ENCODE measurements at places on chromosomes 7 and 10.

DNA sequence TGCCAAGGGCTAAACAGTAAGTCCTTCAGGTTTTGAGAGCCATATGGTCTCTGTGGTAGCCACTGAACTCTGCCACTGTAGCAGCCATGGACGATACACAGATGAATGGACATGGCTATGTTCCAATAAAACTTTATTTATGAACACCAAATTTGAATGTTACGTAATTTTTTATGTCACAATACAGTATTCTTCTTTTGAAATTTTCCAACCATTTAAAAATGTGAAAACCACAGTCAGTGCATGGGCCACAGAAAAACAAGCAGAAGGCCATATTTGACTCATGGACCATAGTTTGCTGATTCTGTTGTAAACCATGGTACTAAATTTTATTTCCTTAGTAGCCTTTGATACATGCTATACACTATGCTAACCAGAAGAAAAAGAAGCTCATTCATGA lies 361.8 kb downstream of the MAGI2 start:
- peak; percentile 24 for DNase-seq

- DNase-seq = no peak
Measured at GRCh38 chr10:97571622-97572021, 957 bp upstream of the ANKRD2 start.

GRCh38 chr10:131808370-131808930 lies 92.4 kb upstream of the PPP2R2D start:
- DNase-seq = no peak

DNA sequence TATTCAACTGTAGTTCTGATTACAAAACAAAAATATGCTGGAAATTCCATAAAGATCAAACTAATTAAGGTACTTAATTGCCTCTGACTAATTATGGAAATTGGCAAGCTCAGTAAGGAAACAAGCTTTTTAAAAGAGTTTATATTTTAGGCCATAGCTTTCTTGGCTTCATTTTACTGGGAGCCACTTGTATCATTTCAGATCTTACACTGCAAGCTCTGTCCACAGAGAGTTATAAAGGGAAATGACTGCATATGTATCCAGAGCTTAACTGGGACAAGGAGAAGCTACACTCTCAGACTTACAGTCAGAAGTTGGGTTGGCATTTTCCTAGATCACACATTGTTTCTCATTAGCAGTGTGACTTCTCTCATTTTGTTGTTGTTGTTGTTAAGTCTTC lies 92.4 kb downstream of the LRRN3 start:
- DNase-seq = no peak

GRCh38 chr10:77993620-77994019 lies 35.7 kb downstream of the POLR3A start:
- no peak for DNase-seq

DNA sequence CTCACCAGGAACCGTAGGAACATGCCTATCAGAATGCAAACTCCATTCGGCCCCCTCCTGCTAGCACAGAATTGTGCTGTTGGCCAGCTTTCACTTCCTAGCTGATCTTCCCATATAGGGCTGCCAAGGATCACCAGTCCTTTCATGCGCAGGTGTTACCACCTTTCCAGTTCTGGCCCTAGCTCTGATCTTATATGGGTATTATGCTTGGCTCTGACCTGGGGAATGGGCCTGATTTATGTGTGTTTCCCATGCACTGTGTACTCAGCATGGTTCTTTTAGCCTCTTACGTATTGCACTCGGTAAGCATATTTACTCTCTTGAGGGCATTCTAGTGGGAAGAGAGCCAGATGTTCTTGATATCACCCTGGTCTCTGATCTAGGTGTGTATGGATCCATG lies 11.1 kb downstream of the SLC35G1 start:
- DNase-seq = no peak

GRCh38 chr7:111112439-111112838 lies 21.5 kb downstream of the LRRN3 start:
- peak; percentile 18 for DNase-seq

GRCh38 chr7:28530175-28530802 lies 118.0 kb downstream of the CREB5 start:
- no peak for DNase-seq

DNA sequence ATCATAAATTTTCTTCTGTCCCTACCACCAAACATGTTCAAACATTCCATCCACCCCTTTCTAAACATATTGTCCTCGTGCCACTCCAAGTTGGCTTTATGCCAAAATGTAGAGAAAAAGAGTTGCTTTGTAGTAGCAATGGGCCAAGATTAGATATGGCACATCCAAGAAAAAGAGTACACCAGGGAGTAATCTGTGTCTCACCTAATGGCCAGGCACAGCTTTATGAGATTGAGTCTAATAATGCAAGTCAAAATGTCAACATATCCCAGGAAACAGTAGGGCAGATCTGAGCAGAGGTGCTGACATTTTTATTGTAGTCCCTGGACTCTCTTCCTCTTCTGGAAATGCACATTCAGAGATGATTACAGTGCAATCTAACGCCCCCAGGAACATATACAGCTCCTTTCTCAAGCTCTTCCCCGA lies 5.7 kb upstream of the OR6V1 start:
- DNase-seq = no peak

- DNase-seq = peak; percentile 98
Measured at GRCh38 chr10:59336632-59337031, 25.7 kb downstream of the FAM13C start.

- DNase-seq = no peak
Measured at GRCh38 chr10:1824928-1825327, 87.6 kb upstream of the ADARB2 start.

DNA sequence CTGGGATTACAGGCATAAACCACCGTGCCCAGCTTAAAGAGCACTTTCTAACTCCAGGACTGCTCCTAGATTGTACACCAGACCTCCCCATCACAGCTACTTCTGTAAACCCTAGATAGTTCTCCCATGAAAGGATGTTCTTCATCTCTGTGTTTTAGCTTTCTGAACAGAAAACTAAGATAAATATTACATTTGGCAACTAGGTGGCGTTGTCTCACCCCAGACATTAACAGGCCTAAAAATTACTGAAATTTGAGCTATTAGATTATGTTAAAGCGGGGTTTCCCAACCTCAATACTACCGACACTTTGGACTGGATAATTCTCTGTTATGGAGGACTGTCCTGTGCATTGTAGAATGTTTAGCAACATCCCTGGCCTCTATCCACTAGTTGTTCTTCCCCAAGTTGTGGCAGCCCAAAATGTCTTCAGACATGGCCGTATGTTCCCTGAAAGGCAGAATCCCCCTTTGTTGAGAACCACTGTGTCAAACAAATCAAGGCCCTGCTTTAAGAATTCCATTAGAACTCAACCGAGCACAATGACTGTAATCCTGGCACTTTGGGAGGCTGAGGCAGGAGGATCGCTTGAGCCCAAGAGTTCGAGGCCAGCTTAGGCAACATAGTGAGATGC lies 19.1 kb downstream of the ATOH7 start:
- DNase-seq = peak; percentile 43

DNA sequence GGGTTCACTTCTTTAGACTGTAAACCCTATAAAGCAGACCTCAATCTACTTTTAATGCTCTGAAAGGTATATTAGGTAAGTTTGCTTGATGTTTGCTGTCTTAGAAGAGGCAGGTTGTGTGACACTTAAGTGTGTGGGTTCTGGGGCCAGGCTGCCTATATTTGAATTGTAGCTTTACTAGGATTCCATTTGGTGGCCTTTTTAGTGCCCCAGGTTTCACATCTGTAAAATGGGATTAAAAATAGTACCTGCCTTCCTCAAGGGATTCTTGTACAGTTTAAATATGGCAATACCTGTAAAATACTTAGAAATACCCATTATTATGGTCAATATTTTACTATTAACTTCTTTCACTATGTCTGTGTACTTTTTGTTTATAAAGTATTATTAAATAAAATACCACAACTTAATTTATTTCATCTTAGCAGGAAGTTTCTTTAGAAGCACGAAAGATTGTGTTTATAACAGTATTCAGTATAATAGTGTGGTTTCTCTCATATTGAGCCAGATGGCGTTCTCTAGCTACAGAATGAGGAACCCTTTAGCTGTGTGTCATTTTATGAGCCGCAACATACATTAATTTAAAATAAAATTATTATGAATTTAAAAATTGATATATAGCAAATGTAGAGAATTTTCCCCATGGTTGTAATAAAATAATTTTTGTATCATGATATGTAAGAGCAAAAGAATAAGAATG lies 94.2 kb downstream of the CDK14 start:
- no peak for DNase-seq

DNA sequence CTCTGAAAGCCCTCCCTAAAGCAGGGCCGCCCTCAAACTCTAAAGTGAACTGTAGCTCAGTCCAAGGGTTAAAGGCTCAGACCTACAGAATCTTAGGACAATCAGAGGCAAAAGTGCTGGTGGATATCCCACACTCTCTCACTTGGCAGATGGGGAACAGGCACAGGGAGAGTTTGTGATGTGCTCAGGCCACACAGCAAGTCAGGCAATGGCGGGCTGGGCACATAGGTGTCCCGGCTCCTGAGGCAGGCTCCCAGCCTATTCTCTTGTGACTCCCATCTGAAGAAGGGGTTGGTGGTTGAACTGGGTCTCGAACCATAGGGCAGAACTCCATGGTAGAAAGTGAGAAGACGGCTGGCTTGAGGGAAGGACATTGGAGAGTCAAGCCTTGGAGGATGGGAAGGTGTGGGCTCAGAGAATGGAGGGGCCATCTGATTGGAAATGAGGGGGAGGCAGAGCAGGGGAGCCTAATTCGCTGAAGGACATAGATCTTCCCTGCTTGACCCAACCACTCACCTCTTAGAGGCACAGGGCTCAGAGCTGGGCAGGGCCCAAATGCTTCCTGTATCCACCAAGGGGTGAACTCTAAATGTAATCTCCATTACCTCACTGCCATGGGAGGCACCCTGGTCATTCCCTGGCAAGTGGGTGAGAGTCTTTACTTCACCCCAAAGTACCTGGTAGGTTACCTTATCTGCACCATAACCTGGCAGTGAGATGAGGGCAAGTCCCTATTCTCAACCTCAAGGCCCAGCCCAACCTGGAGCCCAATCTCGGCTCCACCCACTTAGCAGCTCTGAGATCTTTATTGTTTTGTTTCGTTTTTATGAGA lies 4.9 kb upstream of the ZMIZ1 start:
- no peak for DNase-seq

DNA sequence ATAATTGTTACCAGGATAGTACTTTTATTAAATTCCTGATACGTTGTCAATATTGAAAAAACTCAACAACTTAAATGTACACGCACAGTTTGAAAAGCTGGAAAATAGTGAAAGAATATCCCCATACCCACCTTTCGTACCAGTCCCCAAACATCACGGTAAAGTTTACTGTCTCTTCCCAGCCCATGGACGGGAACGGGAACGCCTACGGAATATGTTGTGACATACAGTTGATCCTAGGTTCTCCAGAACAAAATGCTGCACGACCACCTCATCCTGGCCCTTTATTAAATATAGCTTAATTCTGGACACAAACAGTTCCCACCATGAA lies 527 bp upstream of the BCAP29 start:
- DNase-seq = no peak

- no peak for DNase-seq
Measured at GRCh38 chr7:109898-110556, 82.3 kb upstream of the FAM20C start.

DNA sequence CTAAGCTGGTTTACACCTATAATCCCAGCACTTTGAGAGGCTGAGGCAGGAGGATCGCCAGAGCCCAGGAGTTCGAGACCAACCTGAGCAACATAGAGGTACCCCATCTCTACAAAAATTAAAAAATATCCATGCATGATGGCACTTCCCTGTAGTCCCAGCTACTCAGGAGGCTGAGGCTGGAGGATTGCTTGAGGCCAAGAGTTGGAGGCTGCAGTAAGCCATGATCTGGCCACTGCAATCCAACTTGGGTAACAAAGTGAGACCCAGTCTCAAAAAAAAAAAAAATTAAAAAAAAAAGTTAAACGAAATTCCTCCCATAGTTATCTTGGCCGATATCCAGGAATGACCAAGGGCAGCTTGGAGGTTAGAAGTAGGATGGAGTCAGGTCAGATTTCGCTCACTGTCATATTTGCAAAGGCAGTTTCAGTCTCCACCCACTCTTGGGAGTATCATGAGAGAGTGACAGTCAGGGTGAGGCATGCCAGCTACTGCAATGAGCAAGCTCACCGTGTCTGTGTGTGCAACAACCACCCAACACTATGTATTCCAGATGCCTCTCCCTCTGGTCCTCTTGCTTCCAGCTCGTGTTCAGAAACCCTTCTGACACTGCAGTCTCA lies 6.0 kb upstream of the ZDHHC4 start:
- DNase-seq = no peak

DNA sequence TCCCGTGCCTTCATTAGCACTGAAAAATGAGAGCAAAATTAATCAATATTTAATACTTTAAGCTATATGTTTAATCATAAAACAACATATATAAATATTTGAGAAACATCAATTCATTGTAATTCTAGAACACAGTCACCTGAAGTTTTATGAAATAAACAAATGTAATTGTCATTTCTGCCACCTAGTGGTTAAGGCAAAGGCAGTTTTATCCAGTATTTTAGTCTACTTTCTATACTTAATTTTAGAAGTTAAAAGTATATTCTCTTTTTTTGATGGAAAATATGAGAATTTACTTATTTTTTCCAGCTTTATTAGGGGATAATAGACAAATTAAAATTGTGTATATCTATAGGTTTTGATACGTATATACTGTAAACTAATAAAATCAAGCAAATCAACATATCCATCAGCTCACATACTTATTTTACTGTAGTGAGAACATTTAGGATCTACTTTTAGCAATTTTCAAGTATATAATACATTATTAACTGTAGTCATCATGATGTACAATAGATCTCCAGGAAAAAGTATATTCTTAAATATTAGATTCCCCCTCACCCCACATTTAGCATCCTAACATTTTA lies 16.9 kb downstream of the PCGF6 start:
- peak; percentile 9 for DNase-seq

- peak; percentile 14 for DNase-seq
Measured at GRCh38 chr10:18505456-18506118, 145.8 kb downstream of the NSUN6 start.

DNA sequence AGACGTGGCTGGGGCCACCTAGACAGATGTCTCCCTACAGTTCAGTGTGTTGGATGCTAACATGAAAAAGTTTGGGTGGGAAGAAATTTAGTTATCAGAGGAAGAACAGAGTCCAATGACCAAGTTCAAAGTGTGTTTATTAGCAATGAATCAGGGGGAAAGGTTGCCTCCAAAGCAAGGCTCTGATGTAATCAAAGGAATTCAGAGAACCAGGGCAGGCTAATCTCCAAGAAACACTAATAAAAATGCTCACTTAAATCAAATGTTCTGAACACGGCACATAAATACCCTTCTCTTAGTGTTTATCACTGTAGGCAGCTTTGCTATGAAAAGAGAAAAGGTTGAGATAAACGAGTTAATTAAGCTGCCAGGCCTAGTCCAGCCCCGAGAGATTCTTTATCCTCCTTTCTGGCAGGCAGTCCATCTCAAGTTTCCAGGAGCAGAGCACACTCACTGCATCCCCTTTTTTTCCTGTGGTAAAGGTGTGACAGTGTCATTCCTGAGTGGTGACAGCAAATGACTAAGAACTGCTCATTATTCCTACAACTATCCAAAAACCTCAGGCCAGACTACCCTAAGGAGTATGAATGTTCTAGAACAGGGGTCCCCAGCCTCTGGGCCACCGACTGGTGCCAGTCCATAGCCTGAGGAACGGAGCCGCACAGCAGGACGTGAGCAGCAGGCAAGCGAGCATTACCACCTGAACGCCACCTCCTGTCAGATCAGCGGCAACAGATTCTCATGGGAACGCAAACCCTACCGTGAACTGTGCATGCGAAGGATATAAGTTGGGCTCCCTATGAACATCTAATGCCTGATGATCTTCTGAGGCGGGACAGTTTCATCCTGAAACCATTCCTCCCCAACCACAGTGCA lies 66.9 kb upstream of the FHIP2A start:
- DNase-seq = peak; percentile 44
